Thymus (tissue), 14 donors: ENCODE measurements at places on chromosomes 1 and 21. TPM values are rescaled to one million over a fixed set of nuclear protein-coding genes. Genes with fewer than 3 reads are reported as not detected.

- no peak for DNase-seq
- H3K36me3 ChIP-seq, result no peaks in the 10 kb centered on the region
- no peak overlapping the region for H3K27ac ChIP-seq
- peaks cover 7% of the 10 kb centered on the region for H3K27me3 ChIP-seq
- H3K4me1 ChIP-seq, result no peaks in the 10 kb centered on the region
- H3K4me3 ChIP-seq, result no peak overlapping the region
Observed at GRCh38 chr1:22637907-22638445, 1.5 kb downstream of the C1QA start.

DNA sequence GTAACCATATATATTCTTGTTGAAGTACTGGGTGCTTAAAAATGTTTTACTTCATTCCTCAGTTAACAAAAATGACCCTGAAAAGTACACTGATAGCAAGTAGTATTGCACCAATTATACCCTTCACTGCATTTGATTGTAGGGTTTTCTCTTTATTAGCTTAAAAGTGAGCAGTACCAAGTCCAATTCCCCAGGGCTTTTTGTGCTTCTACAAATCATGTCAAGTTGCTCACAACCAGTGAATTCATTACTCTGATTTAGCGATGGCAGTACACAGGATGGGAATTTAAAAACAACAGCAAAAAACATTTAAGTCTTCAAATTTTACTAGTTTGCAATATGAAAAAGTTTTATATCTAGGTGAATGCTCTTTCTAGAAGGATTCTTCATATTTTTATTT lies 436.4 kb downstream of the PTBP2 start:
- H3K27me3 ChIP-seq, result no peaks in the 10 kb centered on the region
- no peaks in the 10 kb centered on the region for H3K4me1 ChIP-seq
- no peaks in the 10 kb centered on the region for H3K36me3 ChIP-seq

GRCh38 chr1:153306303-153307220 lies 6.2 kb downstream of the PGLYRP3 start:
- no peaks in the 10 kb centered on the region for H3K27me3 ChIP-seq
- no peak overlapping the region for H3K4me3 ChIP-seq
- H3K27ac ChIP-seq, result no peak overlapping the region
- no peaks in the 10 kb centered on the region for H3K36me3 ChIP-seq
- no peaks in the 10 kb centered on the region for H3K4me1 ChIP-seq

- peaks cover 8% of the 10 kb centered on the region for H3K27me3 ChIP-seq
- no peak overlapping the region for H3K27ac ChIP-seq
- H3K36me3 ChIP-seq, result no peaks in the 10 kb centered on the region
- DNase-seq, result no peak
Observed at GRCh38 chr1:55500601-55501000, 285.4 kb upstream of the USP24 start.

- no peak overlapping the region for H3K27ac ChIP-seq
- no peak for DNase-seq
- no peaks in the 10 kb centered on the region for H3K36me3 ChIP-seq
- no peaks in the 10 kb centered on the region for H3K27me3 ChIP-seq
Observed at GRCh38 chr1:7589080-7589735, 181.9 kb upstream of the VAMP3 start.

DNA sequence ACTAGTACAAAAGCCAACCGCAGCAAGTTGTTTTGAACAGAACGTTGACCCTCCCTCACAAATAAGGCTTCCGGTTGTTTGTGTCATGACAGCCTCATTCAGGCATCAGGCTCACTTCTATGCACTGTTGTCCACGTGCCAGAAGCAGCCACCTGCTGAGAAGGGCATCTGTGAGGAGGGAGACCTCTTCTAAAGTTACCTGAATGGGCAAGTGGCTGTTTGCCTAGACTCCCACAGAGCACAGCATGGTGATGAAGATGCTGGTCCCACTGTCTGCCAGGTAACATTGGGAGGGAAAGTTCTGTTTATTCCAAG lies 176.1 kb downstream of the CLIC6 start:
- H3K4me1 ChIP-seq, result no peaks in the 10 kb centered on the region
- peaks cover 63% of the 10 kb centered on the region for H3K36me3 ChIP-seq
- H3K27me3 ChIP-seq, result no peaks in the 10 kb centered on the region
- H3K4me3 ChIP-seq, result no peak overlapping the region
- H3K27ac ChIP-seq, result peak overlapping the region; percentile 74

GRCh38 chr1:64664299-64664698 lies 80.6 kb upstream of the RAVER2 start:
- no peak for DNase-seq
- no peaks in the 10 kb centered on the region for H3K4me1 ChIP-seq
- no peaks in the 10 kb centered on the region for H3K36me3 ChIP-seq
- H3K27ac ChIP-seq, result no peak overlapping the region
- H3K4me3 ChIP-seq, result no peak overlapping the region
- no peaks in the 10 kb centered on the region for H3K27me3 ChIP-seq

- H3K27me3 ChIP-seq, result no peaks in the 10 kb centered on the region
- no peak for DNase-seq
- H3K4me3 ChIP-seq, result no peak overlapping the region
- no peaks in the 10 kb centered on the region for H3K4me1 ChIP-seq
Observed at GRCh38 chr1:111705841-111706240, 33.4 kb downstream of the INKA2 start.

- peaks cover 3% of the 10 kb centered on the region for H3K4me1 ChIP-seq
- no peaks in the 10 kb centered on the region for H3K27me3 ChIP-seq
- H3K36me3 ChIP-seq, result peaks cover 7% of the 10 kb centered on the region
- no peak for DNase-seq
Observed at GRCh38 chr1:180498594-180498993, 3.8 kb downstream of the ACBD6 start.

GRCh38 chr1:198771563-198772153 lies 132.8 kb downstream of the PTPRC start:
- no peaks in the 10 kb centered on the region for H3K27me3 ChIP-seq
- peak; percentile 76 for DNase-seq
- no peak overlapping the region for H3K4me3 ChIP-seq
- H3K36me3 ChIP-seq, result no peaks in the 10 kb centered on the region

- no peak for DNase-seq
- H3K27ac ChIP-seq, result no peak overlapping the region
- no peaks in the 10 kb centered on the region for H3K36me3 ChIP-seq
- no peaks in the 10 kb centered on the region for H3K4me1 ChIP-seq
Observed at GRCh38 chr21:38306433-38307141, 49.8 kb downstream of the KCNJ15 start.

- H3K4me1 ChIP-seq, result no peaks in the 10 kb centered on the region
- no peak overlapping the region for H3K4me3 ChIP-seq
- no peaks in the 10 kb centered on the region for H3K27me3 ChIP-seq
- DNase-seq, result no peak
Observed at GRCh38 chr1:95257758-95258157, 23.7 kb downstream of the RWDD3 start.

DNA sequence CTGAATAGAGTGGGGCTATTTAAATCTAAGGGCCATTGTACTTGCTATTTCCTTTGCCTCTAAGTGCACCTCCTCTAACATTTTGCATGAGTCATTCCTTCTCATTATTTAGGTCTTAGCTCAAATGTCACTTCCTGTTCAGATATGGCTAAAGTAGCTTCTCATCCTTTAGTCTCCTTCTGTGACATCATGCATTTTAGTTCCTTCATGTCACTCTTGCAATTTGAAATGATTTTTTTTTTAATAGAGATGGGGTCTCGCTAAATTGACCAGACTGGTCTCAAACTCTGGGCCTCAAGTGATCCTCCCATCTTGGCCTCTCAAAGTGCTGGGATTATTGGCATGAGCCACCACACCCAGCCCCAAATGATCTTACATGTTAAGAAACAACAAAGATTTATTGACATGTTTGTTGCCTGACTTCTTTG lies 6.6 kb downstream of the TBX19 start:
- DNase-seq, result no peak
- H3K36me3 ChIP-seq, result no peaks in the 10 kb centered on the region
- H3K4me3 ChIP-seq, result no peak overlapping the region
- no peaks in the 10 kb centered on the region for H3K4me1 ChIP-seq

DNA sequence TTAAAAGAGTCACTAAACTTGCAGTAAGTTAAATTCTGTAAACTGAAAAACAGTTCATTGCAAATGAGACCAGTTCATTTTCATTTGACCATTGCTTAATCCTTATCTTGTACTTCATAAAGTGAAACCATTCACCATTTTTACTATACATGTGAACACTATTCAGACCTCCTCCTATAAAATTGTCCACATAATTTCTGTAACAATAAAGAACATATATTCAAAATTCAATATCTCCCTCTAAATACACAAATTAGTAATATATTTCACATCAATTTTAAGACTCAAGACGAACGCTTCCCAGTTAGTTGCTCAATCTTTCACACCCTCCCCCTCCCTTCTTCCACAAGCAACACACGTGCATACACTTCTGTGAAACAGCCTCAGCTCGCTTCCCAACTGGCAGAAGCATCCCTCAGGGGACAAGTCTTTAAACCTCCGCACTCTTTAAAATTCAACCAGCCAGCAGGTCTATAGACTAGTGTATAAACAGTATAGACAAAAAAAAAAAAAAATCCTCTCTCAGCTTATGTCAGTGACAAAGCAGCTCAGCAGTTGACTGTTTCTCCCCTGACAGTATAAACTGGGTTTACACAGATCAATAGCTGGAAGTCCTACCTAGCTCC lies 99.6 kb downstream of the DENND1B start:
- H3K36me3 ChIP-seq, result no peaks in the 10 kb centered on the region
- H3K4me1 ChIP-seq, result no peaks in the 10 kb centered on the region
- no peak overlapping the region for H3K27ac ChIP-seq
- DNase-seq, result no peak
- no peak overlapping the region for H3K4me3 ChIP-seq

GRCh38 chr1:61300899-61301298 lies 218.5 kb downstream of the NFIA start:
- H3K27me3 ChIP-seq, result no peaks in the 10 kb centered on the region
- H3K27ac ChIP-seq, result no peak overlapping the region
- no peak overlapping the region for H3K4me3 ChIP-seq
- DNase-seq, result no peak
- peaks cover 3% of the 10 kb centered on the region for H3K4me1 ChIP-seq

DNA sequence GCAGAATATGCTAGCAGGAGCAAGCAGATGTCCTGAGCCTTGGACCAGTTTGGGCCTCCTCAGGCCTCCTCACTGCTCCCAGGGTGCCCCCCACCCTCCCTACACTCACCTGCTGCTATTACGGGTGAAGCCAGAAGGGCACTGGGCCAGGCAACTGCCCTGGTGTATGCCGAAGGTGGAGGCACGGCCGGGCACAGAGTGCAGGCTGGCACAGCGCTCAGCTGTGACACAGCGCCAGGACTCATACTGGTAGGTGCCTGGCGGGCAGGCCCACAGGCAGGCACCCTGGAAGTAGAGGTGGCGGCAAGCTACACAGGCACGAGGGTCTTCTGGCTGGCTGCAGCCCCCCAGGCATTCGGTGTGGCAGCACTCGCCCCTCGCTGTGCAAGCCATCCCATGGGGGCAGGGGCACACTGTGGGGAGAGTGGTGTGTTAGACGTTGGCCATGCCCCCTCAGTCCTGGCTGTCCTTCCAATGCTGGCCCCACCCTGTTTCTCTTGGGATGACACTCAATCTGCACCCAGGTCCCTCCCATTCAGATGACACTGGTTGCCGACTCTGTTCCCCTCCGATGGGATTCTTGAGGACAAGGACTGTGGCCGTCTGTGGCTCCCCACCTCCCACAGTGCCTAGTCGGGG lies 7.0 kb downstream of the INSRR start:
- no peak overlapping the region for H3K4me3 ChIP-seq
- H3K27me3 ChIP-seq, result peaks cover 91% of the 10 kb centered on the region
- no peak overlapping the region for H3K27ac ChIP-seq
- no peaks in the 10 kb centered on the region for H3K36me3 ChIP-seq

DNA sequence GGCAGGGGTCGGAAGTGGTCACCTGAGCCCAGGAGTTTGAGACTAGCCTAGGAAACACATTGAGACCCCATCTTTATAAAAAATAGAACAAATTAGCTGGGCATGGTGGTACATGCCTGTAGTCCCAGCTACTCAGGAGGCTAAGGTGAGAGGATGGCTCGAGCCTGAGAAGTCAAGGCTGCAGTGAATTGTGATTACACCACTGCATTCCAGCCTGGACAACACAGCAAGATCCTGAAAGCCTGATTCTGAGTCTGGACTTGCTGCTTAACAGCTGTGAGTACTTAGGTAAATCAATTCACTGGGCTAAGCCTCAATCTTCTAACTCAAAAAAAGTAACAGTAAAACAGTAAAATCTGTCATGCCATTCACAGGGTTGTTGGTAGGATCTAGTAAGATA lies 4.9 kb downstream of the TRAPPC3 start:
- H3K36me3 ChIP-seq, result peaks cover 15% of the 10 kb centered on the region
- no peak overlapping the region for H3K27ac ChIP-seq
- no peak overlapping the region for H3K4me3 ChIP-seq
- no peaks in the 10 kb centered on the region for H3K27me3 ChIP-seq
- H3K4me1 ChIP-seq, result peaks cover 10% of the 10 kb centered on the region

DNA sequence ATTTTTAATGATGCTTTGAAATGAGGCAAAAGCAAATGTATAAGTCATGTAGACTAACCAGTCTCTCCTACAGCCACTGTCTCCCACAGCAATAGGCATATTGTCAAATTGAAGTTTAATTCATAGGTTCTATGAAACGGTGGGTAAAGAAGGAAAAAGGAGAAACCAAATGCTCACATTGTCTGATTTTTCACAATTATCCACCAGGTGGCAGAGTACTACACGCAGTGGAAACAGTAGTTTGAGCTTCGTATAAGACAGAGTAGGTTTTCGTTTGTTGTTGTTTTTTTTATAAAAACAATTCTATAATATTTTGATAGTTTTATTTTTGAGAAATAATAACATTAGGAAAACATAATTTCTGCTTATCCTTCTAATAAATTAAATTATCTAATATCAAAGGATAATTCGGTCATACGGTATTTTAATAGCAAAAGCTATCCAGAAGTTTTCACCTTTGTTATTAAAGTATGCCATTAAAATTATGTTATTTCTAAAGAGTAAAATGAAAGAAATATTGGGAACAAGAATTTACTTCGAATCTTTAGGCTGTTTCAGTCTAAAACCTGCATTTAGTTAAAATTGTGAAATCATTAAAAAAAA lies 39.1 kb downstream of the TYW3 start:
- H3K27ac ChIP-seq, result no peak overlapping the region
- H3K36me3 ChIP-seq, result no peaks in the 10 kb centered on the region
- no peak overlapping the region for H3K4me3 ChIP-seq
- DNase-seq, result no peak
- H3K4me1 ChIP-seq, result no peaks in the 10 kb centered on the region
- H3K27me3 ChIP-seq, result no peaks in the 10 kb centered on the region

DNA sequence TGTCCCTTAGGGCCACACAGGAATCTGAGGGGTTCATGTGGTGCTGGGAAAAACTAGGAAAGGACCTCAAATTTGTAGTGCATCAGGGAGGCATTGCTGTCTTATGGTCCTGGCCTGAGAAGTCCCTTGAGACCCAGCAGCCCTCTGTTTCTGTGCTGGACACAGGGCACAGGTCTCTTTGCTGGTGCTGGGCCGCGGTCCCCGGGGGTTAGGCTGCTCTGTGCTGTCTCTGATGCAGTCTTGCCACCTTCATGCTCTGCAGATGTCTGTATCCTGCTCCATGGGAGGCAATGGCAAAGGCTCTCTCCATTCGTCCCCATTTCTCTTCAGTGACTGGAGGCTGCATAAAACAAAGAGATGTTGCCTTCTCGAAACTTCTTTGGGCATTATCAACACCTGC lies 13.0 kb downstream of the EDARADD start:
- no peak overlapping the region for H3K4me3 ChIP-seq
- no peak for DNase-seq
- no peak overlapping the region for H3K27ac ChIP-seq
- no peaks in the 10 kb centered on the region for H3K27me3 ChIP-seq
- H3K4me1 ChIP-seq, result no peaks in the 10 kb centered on the region
- no peaks in the 10 kb centered on the region for H3K36me3 ChIP-seq

TMEM269 gene
- 0.05 TPM for total RNA-seq

SYCP1 gene
- total RNA-seq, result 0.05 TPM

EFNA4 gene
- total RNA-seq, result 4.9 TPM

GALNT2 gene
- 42.5 TPM for total RNA-seq

RSBN1 gene
- 19.1 TPM for total RNA-seq

MSH4 gene
- total RNA-seq, result 0.19 TPM

FCMR gene
- 38.9 TPM for total RNA-seq

S100A8 gene
- 291 TPM for total RNA-seq

NRAS gene
- total RNA-seq, result 54.7 TPM
